Hematopoietic multipotent progenitor cell treated with erythropoietin and hydrocortisone succinate and interleukin-3 and kit ligand, for 6 days (in vitro differentiated cells): ENCODE measurements at places on chromosomes 6 and 20.
A peak's percentile ranks its signal among the peaks of the same experiment; 100 is the strongest.

GRCh38 chr6:34240329-34241248, 3.9 kb downstream of the HMGA1 start:
- DNase-seq: no peak

- no peak for DNase-seq
Measured at GRCh38 chr20:51237791-51238190, 214.9 kb upstream of the KCNG1 start.

DNA sequence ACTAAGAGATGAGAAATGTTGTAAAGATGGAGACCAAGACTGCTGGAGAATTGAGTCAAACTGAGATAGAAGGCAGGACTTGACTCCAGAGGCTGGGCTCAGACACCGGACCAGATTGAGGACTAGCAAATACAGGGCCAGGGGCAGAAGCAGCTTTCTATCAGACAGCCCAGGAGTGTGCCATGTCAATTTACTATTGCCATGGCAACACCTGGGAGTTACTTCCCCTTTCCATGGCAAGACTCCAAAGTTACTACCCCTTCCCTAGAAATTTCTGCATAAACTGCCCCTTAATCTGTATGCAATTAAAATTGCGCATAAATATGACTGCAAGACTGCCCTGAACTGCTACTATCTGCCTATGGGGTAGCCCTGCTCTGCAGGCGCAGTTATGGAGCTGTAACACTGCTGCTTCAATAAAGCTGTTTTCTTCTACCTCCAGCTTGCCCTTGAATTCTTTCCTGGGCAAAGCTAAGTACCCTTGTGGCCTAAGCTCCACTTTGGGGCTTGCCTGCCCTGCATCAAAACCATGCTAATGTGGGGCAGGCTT, 90.1 kb upstream of the EDN1 start:
- DNase-seq: peak; percentile 12

DNA sequence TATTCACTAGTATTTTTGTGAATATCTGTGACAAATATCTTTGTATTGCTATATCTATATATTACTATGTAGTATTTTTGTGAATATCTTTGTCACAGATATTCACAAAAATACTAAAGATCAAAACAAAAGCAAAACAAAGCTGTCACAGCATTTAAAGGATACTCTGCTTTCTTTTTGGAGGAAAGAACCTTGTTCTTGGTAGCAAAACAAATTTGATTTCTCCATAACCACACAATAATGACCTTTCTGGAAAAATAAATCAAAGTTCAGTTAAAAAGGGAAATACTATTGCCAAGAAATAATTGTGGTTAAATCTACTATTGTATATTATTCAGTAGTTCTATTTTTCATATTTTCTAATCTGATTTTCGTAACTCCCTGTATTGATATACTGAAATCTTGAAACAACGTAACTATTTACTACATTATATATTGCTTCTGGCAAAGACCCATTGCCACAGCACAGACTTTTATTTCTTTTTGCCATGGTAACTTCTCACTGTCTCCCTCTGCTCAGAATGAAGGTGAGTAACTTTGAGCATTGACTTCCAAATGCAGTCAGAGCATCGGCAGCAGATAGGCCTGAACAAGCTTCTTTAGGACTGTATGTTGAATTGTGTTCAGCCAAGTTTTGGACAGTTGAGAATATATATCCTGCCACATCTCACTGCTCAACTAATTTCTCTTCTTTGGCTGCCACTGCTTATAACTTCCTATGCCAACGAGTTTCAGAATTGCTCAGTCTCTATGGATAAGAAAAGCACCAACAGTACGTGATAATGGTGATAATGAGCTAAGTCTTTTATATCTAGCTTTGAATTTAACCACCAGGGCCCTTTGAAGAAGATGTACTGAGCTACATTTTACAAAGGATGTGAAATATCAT, 1097.2 kb upstream of the GJE1 start:
- no peak for DNase-seq

DNA sequence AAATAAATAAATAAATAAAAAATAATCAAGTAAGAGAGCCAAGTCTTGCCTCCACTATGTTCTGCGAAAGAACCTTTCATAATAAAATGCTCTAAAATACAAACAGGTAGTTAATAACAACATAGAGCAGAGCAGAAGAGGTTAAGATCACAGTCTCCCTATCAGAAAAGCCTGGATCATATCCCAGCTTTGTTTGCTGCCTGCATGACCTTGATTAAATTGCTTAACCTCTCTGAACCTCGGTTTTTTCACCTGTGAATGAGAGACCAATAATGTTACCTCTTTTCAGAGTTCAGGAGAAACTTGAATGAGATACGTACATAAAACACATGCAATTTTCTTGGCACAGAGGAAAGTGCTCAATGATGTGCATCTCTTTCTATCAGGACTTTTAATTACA, 44.4 kb downstream of the ARHGAP18 start:
- no peak for DNase-seq

GRCh38 chr6:14088600-14089192, 28.9 kb upstream of the CD83 start:
- no peak for DNase-seq

- DNase-seq: peak; percentile 22
Measured at GRCh38 chr20:4813076-4813862, 91.6 kb downstream of the PRND start.

DNA sequence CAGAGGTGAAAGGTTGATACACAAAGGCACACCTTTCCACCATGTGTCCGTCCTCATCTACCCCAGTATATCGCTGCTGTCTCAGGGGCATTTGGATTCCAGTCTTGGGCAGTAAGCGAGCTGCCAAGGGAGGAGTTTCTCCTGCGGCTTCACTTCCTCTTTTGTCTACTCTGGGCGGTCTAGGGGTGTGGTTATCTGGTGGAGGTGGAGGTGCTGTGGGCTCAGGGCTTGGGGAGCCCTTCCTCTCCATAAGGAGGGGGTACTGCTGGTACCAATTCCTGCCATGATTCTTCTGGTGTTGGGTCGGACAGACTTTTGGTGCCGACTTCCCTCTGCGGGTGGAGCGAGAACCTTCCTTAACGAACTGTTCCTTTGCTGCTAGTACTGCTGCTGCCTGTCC, 31.9 kb upstream of the FABP7 start:
- DNase-seq: peak; percentile 59

GRCh38 chr6:42229506-42230119, 12.0 kb upstream of the MRPS10 start:
- peak; percentile 77 for DNase-seq
